ENCODE measurements at places on chromosomes 7 and 10. TPM values are rescaled to one million over a fixed set of nuclear protein-coding genes. Genes with fewer than 3 reads are reported as not detected.

The ZMIZ1 gene
- 42.8 TPM for total RNA-seq

The RNF148 gene
- not detected for total RNA-seq

The COA1 gene
- total RNA-seq, result 87.4 TPM

The TEX36 gene
- not detected for total RNA-seq

The SLC26A5 gene
- not detected for total RNA-seq

The OR9A2 gene
- not detected for total RNA-seq

The SLC13A4 gene
- not detected for total RNA-seq

The DNAJB6 gene
- 110 TPM for total RNA-seq
